ENCODE measurements at places on chromosomes 5 and 9.

GRCh38 chr9:135928731-135929655 lies 21.6 kb upstream of the CAMSAP1 start:
- no peak for DNase-seq

GRCh38 chr9:116951588-116952435 lies 264.7 kb downstream of the TRIM32 start:
- no peak for DNase-seq

DNA sequence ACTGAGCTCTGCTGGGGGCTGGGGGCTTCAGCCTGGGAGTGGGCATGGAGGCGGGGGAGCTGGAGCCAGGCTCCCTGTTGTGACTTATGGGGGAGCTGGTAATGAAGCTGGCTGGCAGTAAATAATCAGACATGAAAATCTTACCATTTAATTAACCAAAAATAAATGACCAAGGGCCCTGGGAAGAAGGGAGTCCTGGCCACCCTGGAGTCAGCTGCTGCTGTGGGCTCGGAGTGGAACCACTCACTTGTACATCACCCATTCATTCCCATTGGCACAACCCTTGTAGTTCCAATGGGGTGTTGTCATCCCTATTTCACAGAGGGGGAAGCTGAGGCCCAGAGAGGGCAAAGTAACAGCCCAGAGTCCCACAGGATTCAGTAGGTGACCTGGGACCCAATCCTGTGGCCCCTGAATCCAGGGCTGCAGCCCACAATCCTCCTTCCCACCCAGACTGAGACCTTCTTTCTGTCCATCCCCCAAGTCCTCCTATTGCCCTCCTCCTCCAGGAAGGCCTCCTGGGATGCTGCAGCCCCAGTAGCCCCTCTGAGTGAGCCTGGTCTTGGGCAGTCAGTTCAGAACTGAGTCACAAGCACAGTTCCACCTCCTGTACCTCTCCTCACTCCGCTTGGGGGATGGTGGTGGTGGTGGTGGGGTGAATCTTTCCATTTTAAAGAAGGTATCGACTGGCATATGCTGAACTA lies 259.4 kb upstream of the MVB12B start:
- no peak for DNase-seq

DNA sequence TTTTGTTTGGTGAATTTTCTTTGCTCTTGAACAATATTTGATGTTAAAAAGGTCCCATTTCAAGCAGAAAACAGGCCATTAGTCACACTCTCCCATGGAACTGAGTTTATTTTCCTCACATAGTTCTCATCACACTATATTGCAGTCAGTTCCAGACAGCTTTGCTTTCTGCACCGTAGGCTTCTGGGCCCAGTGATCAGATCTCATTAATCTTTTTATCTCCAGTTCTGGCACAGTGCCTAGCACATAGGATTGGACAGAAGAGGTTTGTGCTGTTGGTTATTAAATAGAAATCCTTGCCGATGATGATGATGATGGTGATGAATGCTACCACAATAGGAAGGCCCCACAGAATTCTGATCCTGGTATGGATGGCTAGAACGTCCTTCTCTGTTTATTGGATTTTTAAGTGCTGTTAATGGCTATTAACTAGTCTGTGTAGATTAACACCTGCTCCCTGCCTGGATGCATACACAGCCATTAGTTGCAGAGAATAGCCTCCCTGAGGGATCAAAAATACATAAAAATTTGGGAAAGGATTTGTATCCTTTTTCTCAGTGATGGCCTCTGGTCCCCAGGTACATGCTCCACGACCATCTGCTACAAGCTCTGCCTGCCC lies 52.0 kb upstream of the NTRK2 start:
- DNase-seq = no peak

- DNase-seq = no peak
These were observed 52.1 kb upstream of the TYRP1 start for GRCh38 chr9:12640866-12641636.
